ENCODE measurements at places on chromosomes 11 and 22. TPM values are rescaled to one million over a fixed set of nuclear protein-coding genes. Genes with fewer than 3 reads are reported as not detected.

The APOL3 gene
- 52.4 TPM for total RNA-seq

The OMP gene
- total RNA-seq, result not detected

The IGHMBP2 gene
- total RNA-seq, result 39.0 TPM

DNA sequence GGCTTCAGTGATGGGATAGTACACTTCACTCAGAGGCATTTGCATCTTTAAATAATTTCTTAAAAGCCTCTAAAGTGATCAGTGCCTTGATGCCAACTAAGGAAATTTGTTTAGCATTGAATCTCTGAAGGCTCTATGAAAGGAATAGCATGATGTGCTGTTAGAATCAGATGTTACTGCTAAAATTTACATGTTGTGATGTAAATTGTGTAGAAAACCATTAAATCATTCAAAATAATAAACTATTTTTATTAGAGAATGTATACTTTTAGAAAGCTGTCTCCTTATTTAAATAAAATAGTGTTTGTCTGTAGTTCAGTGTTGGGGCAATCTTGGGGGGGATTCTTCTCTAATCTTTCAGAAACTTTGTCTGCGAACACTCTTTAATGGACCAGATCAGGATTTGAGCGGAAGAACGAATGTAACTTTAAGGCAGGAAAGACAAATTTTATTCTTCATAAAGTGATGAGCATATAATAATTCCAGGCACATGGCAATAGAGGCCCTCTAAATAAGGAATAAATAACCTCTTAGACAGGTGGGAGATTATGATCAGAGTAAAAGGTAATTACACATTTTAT lies 4.6 kb downstream of the MALAT1 start:
- peak overlapping the region; percentile 82 for H3K27ac ChIP-seq
- no peak for DNase-seq
- peaks cover 50% of the 10 kb centered on the region for H3K4me1 ChIP-seq
- no peaks in the 10 kb centered on the region for H3K27me3 ChIP-seq

GRCh38 chr11:125072218-125072960 lies 9.3 kb downstream of the SLC37A2 start:
- H3K27me3 ChIP-seq, result peaks cover 3% of the 10 kb centered on the region
- DNase-seq, result no peak
- H3K36me3 ChIP-seq, result no peaks in the 10 kb centered on the region
- no peak overlapping the region for H3K4me3 ChIP-seq

GRCh38 chr11:64629796-64630562 lies 39.0 kb downstream of the SLC22A12 start:
- no peak overlapping the region for H3K4me3 ChIP-seq
- DNase-seq, result no peak
- H3K36me3 ChIP-seq, result no peaks in the 10 kb centered on the region
- peaks cover 10% of the 10 kb centered on the region for H3K4me1 ChIP-seq
